Germinal center (tissue), 1 donor: ENCODE measurements at places on chromosomes 7 and 10.

- DNase-seq = no peak
These were observed 129.2 kb downstream of the BAMBI start for GRCh38 chr10:28806488-28806941.

DNA sequence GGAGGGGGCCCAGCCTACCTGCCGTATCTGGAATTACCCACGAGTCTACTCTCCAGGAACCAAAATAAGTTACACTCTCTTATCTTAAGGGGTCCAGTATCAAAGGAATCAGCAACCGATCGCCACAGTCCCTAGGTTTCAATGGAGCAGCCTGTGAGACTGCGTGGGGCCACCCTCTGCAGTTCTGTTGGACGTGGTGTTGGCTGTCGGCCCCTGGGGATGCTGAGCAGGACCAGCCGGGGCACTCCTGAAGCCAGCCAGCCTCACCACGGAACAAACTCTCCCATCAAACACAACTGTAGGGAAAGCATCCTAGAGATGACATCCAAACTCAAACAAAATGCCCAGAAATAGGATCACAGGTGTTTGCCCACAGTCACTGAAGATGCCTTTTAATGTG is 25.5 kb upstream of the ABLIM1 start:
- no peak for DNase-seq

DNA sequence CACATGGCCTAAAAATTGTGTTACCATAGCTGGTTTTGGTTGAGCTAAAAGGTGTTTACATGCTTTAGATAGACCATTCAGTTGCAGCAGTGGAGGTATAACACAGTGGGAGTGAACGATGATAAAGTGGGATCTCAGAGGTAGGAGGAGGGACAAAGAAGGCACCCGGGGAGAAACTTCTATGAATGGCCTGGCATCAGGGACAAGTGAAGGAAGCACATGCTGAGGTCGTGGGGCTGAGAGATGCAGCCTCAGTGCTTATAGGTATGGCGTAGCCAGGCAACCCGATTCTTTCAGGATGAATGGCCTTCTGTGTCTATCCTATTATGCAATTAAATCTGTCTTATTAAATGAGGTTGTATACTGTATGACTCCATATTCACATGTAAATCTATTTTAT is 3.9 kb upstream of the CDK6 start:
- DNase-seq = no peak

DNA sequence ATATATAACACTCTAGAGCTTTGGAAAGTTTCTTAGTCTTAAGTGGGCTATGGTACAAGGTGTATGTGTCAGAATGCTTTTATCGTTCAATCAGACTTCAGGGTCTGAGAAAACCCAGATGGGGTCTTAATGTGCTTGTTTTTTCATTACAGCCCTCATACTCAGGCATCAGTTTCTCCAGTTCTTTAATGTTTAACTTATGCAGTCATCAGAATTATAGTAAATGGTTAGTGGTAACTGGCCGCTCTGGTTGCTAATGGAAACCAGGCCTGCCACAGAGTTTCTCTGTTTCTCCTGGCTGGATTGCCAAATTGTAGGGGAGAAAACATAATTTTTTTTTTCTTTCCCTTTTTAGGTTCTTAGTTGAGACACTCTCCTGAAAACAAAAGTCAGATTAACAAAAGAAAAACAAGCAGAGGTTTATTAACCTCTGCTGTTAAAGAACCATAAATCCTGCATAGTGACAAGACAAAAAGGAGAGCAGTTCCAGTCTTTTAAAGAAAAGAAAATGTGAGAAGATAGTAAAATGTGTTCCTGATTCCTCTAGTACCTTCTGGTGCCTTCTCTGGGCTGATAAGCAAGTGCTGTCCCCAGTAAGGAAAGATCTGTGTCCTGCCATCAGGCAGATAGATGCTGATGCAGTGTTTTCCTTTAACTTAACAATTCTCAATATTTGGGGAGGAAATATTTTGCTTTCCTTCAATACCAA is 21.5 kb upstream of the GHITM start:
- DNase-seq = no peak

DNA sequence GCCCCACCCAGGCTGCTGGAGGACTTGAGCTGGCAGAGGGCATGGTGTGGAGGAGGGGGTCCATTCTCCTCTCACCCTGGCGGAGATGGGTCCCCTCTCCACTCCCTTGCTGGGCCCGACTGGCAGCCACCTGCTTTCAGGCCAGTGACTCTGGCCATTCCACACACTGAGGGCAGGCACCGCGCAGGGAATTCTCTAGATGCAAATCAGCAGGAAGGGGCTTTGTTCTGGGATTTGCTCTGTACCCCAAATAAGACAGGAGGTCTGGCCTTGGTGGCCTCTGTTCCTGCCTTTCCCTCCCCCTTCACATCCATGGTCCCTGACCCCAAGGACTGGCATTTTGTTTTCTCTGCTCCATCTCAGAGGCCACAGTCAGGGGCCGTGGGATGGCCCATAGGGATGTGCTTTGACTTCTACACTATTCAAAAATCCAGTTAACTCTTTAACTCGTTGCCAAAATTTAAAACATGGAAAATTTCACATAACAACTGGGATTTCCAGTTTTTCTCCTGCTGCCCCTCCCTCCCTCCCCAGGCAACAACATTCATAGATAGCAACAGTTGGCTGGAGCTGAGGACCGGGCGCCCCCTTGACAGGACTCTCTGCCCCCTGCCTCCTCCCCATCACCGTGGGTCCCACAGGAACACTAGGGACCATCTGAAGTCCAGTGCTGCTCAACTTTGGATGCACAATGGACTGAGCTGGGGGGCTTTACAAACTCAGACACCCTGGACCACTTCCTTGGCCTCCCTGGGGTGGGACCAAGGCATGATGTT is 33.9 kb downstream of the PPIF start:
- no peak for DNase-seq

- no peak for DNase-seq
These were observed 39.1 kb upstream of the RAB18 start for GRCh38 chr10:27464993-27465392.

DNA sequence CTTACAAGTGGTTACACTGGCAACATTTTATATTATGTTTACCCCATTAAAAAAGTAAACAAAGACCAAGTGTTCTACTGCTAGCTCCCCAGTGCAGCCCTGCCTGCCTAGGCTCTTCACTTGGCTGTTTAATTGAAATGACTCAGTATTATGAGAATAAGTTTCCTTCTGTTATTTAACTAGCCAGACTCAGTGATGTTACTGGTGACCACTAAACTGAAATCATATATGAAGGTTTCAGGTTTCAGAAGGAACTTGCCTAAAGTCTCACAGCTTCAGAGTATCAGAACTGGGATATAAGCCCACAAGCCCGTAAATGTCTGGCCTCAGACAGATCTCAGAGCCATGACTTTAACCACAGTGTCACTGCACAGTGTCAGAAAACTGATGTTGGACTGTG is 66.8 kb upstream of the EXOC4 start:
- no peak for DNase-seq

DNA sequence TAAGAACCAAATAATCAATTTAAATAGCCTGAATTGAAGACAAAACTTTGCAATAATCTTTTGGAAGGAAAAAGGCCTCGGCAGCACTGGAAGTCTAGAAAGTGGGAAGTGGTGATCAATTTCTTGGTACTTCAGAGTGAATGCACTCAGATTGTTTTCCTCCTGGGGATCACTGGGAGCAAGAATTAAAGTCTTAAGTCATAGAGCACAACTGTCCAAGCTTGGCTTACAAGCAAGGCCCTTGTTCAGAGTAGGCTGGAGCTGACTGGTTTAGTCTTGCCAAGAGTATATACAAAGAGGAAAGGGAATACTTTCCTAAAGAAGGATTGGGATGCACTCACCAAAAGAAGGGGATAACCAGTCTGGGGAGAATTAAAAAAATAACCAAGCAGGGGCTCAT is 637.1 kb downstream of the CCSER2 start:
- no peak for DNase-seq
